ENCODE measurements at places on chromosomes 2 and 18.
A peak's percentile ranks its signal among the peaks of the same experiment; 100 is the strongest.

DNA sequence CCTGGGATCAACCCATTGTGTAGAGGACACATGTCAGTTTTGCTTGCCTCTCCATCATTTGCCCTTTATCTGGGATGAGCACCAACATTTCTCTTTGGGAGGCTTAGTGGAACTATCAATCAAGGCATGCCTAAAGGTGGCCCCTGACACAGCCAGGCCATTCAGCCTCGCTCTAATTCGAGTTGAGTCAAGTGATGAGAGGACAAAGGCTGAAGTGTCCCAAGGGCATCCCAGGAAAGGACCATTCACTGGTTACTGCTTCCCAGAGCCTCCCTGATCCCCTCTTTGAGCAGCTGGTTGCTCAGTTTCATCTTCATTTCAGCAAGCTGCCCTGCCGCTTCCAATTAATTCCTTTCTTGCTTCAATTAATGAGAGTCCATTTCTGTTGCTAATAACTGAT lies 63.5 kb downstream of the DNER start:
- DNase-seq: no peak

GRCh38 chr2:24077535-24077877 lies 1.4 kb upstream of the SF3B6 start:
- DNase-seq: no peak

DNA sequence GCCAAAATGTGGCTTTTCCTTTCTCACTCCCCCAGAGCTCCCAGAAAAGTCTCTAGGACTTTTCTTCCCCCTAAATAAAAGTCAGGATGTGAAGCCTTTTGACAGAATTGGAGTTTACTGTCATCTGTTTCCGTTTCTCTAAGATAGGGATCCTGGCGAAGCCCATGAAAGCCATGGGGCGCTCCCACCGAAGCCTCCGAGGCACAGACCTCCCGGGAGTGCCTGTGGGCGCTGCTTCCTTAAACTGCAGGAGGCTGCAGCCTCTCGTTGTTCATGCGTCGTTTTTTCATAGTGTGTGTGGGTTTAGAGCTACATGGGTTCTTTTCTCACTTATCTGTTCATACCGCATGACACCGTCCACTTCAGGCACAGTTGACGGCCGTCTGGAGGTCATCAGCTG lies 56.8 kb downstream of the ASAP2 start:
- DNase-seq: peak; percentile 20

DNA sequence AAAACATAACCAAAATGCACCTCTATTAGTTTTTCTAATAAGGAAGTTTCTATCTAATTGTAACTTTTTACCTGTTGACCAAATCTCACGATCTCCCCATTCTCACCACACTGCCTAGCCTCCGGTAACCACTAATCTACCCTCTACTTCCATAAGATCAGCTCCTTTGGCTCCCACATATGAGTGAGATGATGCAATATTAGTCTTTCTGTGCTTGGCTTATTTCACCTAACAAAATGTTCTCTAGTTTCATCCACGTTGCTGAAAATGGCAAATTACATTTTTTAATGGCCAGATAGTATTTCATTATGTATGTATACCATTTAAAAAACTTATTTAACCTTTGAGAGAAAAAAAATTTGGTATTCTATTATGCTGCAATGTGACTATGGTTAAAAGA lies 379.0 kb upstream of the NXPH2 start:
- no peak for DNase-seq

DNA sequence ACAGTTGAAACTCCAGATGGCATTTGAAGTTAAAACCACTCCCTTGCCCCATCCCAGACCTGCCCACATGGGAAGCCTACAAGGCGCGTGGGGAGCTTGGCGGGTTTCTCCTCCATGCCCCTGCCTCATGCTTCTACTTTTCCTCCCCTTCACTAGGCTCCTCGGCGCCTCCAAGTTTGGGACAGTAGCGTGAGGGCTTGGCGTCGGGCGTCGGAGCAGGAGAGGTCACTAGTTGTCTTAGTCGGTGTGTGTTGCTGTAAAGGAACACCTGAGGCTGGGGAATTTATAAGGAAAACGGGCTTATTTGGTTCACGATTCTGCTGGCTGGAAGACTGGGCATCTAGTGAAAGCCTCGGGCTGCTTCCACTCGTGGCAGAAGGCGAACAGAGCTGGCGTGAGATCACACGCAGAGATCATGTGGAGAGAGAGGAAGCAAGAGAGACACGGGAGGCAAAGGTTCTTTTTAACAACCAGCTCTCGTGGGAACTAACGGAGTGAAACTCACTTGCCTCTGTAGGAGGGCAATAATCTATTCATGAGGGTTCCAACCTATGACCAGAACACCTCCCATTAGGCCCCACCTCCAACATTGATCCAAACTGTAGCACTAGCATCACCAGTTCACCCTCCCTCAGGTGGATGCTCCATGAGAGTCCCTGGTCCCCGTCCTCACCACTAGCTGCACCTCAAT lies 25.3 kb downstream of the ITM2C start:
- DNase-seq: no peak

GRCh38 chr2:55338268-55338667 lies 69.2 kb upstream of the MTIF2 start:
- no peak for DNase-seq

DNA sequence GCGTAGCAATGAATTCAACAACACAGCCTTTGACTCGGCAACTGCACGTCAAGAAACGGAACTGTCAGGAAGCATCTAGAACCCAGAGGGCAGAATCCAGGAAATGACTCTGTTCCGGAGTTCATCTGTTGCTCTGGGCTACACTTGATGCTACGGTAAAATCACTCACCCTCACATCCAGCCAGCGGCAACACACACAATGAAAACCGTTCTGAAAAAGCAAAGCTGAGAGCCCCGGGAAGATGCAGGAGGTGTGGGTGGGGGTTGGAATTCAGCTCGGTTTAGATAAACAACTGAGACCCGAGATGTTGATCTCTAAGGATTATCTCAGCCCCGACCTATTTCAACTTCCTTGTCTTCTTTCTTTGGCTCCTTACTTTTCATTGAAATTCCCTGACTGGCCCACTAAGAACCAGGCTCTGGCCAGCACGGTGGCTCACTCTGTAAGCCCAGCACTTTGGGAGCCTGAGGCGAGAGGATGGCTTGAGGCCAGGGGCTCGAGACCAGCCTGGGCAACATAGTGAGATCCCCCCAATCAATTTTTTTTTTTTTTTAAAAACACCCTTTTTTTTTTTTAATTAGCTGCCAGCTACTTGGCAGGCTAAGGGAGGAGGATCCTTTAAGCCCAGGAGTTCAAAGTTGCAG lies 13.3 kb upstream of the RAB17 start:
- peak; percentile 72 for DNase-seq

- DNase-seq: peak; percentile 63
These were observed 573 bp downstream of the STAM2 start for GRCh38 chr2:152175012-152175367.

DNA sequence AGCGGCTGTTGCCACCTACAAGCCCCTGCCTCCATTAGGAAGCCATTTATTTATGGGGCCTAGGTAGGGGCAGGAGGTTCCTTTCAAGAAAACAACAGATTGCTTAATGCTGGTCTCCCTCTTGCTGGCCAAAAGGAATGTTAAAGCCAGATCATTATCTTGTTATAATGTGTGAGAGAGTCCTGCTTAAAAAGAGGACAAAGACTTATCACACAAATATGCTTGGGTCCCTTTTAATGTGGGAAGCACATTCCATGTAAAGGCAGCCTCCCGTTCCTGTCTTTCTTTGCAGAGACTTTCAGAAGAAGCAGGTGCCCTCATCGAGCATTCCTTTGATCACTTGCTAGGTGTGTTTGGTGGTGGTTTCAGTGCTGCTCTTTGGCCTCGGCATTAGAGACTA lies 76.4 kb downstream of the AGAP1 start:
- DNase-seq: no peak

- no peak for DNase-seq
These were observed 32.5 kb upstream of the ARL5A start for GRCh38 chr2:151860613-151861146.

DNA sequence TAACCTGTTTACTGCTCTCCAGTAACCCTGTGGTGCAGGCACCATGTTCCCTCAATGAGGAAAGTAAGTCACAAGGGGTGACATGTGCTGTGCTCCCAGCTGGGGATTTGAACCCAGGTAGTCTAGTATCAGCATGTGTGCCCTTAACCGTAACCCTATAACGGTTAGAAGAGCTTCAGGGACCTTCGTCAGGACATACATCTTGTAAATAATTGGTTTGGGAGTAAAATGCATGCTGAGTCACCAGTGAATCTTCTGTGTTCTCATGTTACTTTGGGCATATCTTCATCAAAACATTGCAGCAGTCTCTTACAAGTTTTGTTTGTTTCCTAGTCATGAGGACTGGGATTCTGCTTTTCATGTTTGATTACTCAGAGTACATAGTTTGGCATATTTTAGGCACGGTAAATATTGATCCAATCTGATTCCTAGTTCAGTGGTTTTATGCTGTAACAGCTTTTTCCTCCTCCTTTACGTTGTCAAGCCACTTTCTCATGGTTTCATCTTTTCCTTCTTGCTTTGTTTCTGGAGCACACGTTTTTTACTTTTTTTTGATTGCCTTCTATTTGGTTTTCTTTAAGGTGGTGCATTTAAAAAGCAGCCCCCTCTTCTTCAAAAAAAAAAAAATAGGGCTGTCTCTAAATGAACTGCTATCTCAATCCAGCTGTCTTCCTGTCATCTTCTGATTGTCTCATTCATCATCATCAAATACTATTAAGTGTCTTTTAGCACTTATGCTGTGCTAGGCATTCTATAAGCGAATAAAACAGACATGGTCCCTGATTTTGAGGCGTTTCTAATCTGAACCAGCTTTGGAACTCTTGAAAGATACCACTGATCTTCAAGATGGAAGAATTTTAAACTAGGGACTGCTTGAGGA lies 50.4 kb downstream of the CLIP4 start:
- DNase-seq: no peak

DNA sequence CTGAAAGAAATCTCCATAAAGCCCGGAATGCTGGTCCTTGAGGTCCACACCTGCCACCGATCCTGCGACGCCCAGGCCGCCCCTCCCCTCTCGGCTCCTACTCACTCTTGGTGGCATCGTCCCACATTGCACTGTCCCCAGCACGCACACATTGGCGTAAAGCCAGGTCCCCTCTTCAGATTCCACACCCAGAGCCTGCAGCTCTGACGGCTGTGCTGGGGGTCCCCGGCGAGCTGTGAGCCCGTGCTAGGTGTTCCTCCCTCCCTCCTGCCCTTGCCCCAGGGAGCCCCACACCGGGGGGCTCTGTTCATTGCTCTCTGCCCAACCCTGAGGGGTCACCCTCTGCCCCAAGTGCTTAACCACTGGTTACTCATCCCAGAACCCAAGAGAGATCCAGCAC lies 8.5 kb downstream of the TPO start:
- DNase-seq: no peak

- DNase-seq: no peak
These were observed 36.1 kb downstream of the OTX1 start for GRCh38 chr2:63086687-63087086.

- DNase-seq: no peak
These were observed 8.4 kb upstream of the GPC1 start for GRCh38 chr2:240426845-240427721.

DNA sequence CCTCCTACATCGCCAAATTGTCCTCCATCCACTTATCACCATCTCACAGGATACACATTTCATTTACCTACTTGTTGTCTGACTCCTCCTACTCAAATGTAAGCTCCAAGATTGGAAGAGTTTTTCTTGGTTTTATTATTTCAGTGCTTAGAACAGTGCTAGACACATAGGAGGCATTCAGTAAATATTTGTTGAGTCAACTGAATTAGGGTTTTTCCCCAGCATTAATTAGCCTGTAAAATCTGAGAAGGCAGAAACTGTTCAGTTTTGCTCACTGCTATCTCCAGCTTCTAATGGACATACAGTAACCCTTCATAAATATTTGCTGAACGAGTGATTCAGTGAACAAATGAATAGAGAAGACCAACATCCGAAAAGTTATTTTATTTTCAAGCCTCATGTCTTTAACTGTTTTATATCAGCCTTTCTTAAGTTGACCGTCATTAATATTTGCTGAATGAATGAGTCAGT lies 800 bp downstream of the TTC21B start:
- DNase-seq: no peak
